Kidney glomerular epithelial cell (primary cell): ENCODE measurements at places on chromosomes 7 and 10.

DNA sequence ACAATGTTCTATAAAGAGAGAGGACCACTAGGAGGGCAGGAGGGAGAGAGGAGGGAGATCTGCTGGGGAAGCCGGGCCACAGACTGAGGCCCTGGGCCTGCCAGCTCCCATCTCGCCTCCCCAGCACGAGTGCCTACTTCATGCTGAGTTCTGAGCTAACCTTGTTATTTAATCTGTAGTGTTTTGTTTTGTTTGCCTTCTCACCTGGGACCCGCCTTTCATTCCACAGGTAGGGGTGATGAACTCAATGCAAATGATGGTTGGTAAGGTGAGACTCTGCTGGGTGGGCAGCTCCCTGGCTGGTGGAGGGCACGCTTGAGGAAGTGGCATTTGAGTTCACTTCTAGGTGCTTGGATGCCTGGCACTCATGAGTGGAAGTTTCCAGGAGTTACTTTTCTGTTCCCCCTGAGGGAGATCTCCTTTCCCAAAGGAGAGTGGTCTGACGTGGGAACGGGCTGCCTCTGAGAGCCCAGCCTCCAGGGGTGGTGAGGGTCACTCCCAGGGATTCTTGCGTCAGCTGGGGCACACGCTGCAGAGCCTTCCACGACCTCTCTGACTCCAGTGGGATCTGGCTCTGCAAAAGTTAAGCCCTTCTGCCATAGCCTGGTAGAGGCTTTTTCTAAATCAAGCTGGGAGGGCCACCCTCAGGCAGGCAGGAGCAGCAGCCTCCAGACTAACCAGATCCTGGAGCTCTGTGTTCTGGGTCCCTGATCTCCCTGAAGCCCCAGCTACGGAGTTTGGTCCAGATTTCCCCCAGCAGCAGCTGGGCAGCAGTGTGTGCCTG lies 22.4 kb downstream of the UBTD1 start:
- DNase-seq: no peak

DNA sequence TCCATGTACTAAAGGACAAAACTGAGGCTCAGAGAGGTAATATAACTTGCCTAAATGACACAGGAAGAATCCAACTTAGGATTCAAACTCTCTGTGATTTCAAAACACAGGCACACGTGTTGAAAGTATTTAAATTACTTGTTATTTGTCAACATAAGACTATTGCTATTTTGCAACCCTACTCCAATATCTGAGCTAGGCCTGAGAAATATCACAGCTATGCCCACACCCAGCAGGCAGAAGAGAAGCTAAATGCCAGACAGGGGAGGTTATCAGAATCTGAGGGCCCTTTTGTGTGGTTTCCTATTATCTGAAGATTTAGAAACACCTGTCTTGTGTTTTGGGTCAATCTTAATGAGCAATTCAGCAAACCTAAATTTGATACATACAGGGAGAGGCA lies 204.3 kb downstream of the ANK3 start:
- no peak for DNase-seq

- no peak for DNase-seq
These were observed 13.1 kb downstream of the RPA3 start for GRCh38 chr7:7705318-7705717.

DNA sequence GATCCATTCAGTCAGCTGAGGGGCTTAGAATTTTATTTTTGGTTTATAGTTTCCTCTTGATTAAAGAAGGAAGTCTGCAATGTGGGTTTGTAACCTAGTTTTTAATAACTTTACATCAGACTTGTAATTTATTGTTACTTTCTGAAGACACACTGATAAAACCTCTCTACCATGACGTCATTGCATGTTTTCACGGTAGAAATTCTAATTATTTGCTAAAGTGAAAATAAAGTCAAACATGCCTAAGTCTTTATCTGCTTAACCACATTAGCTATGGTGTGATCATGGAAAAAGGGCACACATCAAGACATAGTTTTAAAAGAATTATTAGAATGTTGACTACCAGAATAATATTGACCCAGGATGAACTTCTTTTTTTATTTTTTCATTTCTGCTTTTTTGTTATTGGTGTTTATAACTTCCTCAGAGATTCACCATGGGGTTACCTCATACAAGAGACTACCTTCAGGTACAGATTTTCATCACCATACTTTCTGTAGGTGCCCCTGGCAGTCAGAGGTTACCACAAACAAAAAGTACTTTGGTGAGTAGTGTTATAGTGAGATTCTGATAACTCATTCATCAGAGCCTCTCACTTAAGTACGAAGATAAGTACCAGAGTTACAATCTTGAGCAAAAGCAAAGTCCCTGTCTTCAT lies 7.0 kb upstream of the PANK1 start:
- no peak for DNase-seq

- DNase-seq: no peak
These were observed 886.1 kb downstream of the SORCS1 start for GRCh38 chr10:106278383-106278782.

GRCh38 chr10:98259606-98260315 lies 8.2 kb downstream of the LOXL4 start:
- DNase-seq: no peak

DNA sequence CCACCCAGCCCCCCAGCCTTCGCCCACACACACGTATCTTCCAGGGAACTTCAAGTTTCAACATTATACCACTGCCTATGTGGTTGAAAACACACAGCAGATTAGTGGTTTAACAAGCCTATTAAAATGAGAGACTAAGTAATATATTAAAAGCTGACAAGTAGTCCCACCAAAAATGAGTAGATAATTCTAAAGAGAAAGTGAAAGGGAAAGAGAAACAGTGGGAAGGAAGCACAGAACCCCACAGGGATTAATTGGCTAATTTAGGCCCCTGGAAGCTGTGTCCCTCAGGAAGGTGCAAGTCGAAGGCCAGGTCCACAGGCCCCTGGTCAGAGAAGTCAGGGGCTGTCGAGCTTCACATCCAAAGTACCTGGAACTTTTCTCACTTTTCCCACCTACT lies 210.5 kb upstream of the YAE1 start:
- DNase-seq: no peak
